AML-193 (cell line): ENCODE measurements at places on chromosomes 16 and 17.

DNA sequence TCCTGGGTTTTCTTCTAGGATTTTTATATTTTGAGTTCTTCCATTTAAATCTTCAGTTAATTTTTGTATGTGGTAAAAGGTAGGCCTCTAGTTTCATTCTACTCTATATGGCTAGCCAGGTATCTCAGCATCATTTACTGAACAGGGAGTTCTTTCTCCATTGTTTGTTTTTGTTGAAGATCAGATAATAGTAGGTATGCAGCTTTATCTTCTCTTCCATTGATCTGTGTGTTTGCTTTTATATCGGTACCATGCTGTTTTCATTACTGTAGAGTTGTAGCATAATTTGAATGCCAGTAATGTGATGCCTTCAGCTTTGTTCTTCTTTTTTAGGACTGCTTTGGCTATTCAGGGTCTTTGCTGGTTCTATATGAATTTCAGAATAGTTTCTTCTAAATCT is 77.3 kb downstream of the USP22 start:
- no peak for DNase-seq

- DNase-seq = no peak
These were observed 10.2 kb upstream of the FBF1 start for GRCh38 chr17:75950855-75951554.

DNA sequence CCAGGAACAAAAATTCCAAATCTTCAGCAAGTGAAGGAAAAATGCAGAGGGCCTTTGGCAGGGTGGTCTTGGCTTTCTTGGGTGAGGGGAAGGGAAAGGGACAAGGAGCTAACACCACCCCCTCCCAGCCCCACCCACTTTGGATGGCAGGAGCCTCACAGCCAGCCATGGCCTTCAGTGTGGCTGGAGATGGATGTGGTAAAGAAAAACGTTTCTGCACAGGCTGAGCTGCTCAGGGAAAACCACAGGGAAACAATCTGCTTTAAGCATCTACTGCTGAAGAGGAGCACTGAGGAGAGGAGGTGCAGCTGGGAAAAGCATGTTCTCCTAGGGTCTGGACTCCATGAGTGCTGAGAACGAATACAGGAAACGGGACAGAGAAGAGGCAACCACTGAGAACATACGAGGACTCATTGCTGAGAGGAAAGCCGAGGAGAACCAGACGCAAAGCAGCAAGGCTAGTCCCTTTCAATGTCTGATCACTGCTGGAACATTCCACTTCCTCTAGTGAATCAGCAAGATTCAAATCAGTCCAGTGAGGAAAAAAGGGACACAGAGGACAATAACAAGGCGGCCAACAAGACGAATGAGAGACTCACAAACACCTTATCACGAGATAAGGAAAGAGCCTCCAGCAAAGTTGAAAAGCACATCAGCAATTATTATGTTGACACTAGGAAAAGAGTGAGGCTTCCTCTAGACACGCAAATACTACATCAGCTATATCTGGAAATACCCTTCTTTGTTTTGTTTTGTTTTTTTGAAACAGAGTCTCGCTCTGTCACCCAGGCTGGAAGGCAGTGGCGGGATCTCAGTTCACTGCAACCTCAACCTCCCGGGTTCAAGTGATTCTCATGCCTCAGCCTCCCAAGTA is 41.7 kb downstream of the ZZEF1 start:
- no peak for DNase-seq

- no peak for DNase-seq
These were observed 77.9 kb downstream of the SDR42E1 start for GRCh38 chr16:81933361-81933760.

DNA sequence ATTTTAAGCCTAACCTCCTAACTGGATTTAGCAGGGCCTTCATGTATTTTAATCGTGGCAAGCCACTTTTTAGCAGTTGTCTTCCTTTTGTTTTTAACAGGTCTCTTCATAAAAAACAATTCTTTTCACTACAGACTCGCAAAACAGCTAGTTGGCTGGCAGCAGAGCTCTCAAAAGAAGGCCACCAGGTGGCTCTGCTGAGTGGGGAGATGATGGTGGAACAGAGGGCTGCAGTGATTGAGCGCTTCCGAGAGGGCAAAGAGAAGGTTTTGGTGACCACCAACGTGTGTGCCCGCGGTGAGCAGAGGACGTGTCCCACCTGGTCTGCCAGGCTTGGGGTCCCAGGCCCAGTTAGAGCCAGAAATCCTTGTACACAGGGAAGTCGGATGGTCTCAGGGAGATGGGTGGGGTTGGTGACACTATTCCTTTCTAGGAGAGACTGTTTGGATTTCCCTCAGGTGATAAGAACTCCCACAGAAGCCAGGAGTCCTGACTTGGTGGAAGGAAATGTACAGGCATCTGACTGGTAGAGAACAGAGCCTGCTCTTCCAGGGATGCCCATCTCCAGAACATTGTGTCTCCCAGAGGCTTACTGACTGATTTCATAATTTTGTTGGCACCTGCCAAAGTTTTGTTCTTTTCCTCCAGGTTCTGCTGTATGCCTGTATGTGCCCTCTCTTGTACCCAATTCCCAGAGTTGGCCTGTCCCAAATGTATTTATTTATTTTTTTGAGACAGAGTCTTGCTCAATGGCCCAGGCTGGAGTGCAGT is 14.9 kb upstream of the DDX19A start:
- no peak for DNase-seq

DNA sequence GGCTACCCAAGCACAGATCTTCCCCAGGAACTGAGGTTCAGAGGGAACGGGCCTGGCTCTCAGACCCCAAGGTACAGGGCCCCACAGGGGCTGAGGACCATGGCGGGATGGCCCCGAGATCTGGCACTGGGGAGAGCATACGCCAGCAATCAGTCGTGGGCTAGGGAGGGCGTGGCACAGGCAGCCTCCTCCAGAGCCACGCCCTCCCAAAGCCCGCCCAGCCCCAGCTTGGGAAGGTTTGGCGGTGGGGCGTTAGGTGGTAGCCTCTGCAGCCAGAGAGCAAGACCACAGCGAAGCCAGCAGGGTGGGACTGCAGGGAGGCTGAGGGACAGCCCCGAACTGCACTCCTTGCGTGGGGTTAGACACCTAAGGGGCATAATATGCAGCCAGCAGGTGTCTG is 11.6 kb downstream of the WNT9B start:
- no peak for DNase-seq

GRCh38 chr16:14092561-14092960 is 21.4 kb downstream of the MRTFB start:
- DNase-seq = no peak

- DNase-seq = no peak
These were observed 345.7 kb upstream of the MAF start for GRCh38 chr16:79946252-79946651.

GRCh38 chr16:22366889-22367288 is 7.5 kb downstream of the CDR2 start:
- DNase-seq = no peak

- no peak for DNase-seq
These were observed 36.6 kb downstream of the FAM20A start for GRCh38 chr17:68564415-68565111.

DNA sequence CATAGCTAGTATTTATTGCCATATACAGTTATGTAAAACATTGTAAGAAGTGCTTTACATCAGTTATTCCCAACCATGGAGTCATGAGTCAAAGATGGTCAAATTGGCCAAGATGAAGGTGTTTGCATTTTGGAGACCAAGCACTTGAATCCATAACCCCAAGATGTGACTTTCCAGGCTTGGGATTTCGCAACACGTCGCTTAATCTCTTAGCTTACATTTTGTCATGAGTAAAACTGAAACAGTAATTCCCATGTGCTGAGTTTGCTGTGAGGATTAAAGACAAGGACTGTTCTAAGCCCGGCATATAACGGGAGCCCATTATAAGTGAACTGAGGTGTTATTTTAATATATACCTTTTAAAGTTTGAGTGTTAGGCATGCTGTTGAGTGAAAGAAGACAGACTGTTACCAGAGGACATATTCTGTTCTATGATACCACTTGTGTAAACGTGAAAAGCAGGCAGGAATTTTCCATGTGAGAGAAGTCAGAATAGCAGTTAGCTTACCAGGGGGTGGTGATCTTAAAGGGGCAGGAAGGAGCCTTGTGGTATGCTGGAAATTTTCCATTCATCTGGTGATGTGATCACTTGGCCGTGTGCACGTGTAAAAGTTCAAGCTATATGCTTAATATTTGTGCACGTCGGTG is 484.9 kb downstream of the WWOX start:
- no peak for DNase-seq

GRCh38 chr16:35910409-35910808 is 2451.0 kb downstream of the TP53TG3F start:
- DNase-seq = no peak

DNA sequence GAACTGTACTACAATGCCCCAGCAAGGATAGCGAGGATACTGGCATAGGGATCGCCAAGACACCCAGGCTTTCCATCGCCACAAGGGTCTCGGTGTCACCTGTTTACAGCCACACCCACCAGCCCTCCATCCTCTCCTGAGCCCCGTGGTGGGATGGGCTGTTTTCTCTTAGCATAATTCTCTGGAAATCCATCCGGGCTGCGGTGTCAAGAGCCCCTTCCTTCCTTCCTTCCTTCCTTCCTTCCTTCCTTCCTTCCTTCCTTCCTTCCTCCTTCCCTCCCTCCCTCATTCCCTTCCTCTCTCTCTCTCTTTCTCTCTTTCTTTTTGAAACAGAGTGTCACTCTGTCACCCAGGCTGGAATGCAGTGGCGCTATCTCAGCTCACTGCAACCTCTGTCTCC is 36.0 kb upstream of the BAHCC1 start:
- no peak for DNase-seq

DNA sequence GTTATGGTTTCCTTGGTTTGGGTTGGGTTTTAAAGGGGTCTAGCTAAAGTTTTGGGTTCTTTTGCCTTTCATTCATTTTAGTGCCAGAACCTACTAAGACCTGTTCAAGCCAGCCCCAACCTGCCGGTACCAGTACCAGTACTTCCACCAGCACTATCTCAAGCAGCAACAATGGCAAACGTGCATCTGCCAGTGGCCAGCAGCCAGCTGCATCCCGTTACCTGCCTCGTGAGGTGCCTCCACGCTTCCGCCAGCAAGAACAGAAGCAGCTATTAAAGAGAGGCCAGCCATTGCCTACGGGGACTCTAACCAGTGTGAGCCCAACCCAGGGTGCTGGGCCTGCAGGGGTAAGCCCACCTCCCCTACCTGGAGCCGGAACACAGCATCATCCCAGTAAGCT is 72.9 kb downstream of the TNRC6C start:
- no peak for DNase-seq

- DNase-seq = no peak
These were observed 33.9 kb downstream of the NXN start for GRCh38 chr17:945672-946071.

- no peak for DNase-seq
These were observed 558 bp downstream of the PEX12 start for GRCh38 chr17:35577830-35578196.

DNA sequence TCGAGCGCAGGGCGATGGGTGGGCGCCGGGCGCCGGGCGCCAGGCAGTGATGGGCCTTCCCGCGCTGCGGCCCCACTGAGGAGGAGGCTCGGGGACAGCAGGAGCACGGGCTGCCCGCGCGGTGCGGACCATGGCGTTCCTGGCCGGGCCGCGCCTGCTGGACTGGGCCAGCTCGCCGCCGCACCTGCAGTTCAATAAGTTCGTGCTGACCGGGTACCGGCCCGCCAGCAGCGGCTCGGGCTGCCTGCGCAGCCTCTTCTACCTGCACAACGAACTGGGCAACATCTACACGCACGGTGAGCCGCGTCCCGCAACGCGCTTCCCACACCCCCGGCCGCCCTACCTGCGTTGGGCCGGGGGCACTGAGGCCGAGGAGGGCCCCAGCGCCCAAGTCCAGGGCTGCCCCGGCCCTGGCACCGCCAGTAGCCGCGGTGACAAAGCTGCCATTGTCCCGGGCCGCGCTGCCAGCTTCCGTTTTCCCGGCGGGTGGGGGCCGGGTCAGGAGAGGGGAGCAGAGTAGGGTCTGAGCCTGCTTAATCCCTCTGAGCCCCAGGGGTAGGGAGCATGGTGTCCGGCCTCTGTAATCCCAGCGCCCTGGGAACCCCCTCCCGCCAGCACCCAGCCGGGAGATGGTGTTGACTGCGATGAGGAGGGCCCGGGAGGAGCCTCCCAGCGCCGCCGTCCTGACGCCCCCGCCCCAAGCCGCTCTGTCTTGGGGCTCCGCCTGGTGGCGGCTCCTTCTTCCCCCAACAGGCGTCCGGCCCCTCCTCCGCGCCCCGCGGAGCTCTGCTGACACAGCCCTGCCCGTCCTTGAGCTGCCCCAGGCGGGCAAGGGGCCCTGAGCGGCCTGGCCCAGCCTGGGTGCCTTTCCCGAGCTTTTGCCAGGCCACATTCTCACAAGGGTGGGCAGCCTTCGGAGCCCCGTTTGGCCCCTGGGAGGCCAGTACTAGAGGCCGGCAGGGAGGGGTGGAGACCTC is 685 bp downstream of the PAQR4 start:
- peak; percentile 70 for DNase-seq

DNA sequence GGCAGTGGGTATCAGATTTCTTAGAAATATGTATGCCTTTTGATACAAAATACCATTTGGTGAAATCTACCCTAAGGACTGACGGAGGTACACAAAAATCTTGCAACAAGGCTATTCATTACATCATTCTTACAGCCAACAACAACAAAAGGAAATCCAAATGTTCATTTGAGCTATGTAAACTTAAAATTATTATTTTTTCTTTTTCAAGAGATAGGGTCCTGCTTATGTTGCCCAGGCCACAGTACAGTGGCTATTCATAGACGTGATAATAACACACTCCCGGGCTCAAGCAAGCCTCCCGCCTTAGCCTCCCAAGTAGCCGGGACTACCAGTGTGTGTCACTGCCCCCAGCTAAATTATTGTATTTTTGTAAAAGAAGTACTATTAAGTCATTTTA is 9.0 kb downstream of the SRR start:
- DNase-seq = no peak

DNA sequence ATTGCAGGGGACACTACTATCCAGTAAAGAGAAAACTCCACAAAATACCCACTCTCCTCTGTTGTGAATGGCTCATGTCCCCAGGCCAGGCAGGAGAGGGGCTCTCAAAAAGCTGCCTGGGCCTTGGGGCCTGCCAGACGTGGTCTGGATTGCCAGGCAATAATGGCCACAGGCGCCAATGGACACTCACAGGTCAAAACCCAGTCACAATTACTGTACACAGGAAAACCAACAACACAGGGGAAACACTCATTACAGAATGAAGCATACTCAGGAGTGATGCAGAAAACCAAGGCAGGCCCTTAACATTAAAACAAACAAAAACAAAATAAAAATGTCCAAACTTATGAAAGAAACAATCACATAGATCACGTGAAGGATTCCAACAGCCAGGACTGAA is 35.1 kb upstream of the SREBF1 start:
- DNase-seq = no peak

- no peak for DNase-seq
These were observed 30.6 kb downstream of the CHD9 start for GRCh38 chr16:53085369-53085843.

DNA sequence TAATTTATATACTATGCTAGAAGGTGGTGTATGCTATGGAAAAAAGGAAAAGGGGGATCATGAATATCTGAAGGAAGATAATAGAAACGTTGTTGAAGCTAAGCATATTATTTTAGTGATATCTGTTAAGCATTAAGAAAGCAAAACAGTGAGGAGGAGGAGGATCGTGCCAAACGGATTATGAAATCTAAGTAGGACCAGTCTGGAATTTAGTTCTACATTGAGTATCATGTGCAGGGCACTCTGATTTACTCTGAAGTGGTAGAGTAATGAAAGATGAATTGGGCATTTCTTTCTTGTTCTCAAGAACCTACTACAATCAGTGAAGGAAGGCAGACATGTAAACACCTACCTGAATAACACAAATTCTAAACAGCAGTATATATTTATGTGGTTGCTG is 195.3 kb downstream of the CYB561 start:
- no peak for DNase-seq
